NCI-H2227 treated with DMSO at 0.1 percent for 48 hours (cell line): ENCODE measurements at places on chromosomes 12 and 14.
A peak's percentile ranks its signal among the peaks of the same experiment; 100 is the strongest.

DNA sequence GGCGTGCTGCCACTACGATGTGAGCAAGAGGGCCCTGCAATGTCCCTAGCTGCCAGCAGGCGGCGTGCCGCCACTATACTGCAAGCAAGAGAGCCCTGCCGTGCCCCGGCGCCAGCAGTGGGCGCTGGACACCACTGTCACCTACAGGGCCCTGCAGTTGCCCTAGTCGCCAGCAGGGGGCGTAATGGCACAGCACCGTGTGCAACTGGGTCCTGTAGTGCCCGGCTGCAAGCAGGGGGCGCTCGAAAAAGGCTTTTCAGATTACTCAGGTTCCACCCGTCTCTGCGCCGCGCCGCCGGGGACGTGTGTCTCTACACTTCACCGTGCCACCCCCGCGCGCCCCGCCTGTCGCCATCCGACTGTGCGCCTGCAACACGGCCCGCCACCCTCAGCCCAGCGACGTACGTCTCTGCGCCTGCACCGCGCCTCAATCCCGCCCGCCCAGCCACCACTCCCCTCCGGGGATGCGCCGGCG is 1356.9 kb downstream of the TMEM121 start:
- no peak for DNase-seq

DNA sequence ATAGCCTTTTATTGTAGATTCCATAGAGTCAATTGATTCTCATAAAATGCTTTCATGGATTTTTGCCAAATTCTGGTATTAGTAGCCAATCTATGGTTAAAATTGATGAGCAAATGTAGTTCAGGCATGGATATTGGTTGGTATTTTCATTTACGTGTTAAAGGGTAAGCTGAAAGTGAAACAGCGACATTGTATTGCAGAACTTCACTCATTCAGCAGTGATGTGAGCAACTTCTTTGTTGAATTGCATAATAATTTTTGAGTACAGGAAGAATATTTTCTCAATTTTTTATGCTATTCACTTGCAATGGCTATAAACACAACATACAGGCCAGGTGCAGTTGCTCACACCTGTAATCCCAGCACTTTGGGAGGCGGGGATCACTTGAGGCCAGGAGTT is 24.2 kb upstream of the FAM222A start:
- DNase-seq: no peak

GRCh38 chr14:43410631-43411030 is 1096.5 kb downstream of the FSCB start:
- DNase-seq: no peak

DNA sequence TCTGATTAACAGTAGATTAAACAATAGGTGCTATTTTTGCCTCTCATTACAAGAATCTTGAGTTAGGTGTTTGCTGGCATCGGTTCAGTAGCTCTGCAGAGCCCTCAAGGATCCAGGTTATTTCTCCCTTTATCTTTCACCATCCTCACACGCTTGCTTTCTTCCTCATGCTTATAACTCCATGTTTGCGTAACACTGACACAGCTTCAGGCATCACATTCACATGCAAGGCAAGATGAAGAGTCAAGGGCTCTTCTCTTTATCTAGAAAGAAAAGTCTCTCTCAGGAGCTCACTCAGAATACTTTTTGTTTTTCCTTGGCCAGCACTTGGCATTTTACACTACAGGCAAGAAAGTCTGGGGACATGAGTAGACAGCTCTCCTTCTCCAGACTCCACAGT is 24.2 kb upstream of the PTHLH start:
- no peak for DNase-seq

- peak; percentile 8 for DNase-seq
Measured at GRCh38 chr12:132366341-132366861, 37.0 kb upstream of the GALNT9 start.

DNA sequence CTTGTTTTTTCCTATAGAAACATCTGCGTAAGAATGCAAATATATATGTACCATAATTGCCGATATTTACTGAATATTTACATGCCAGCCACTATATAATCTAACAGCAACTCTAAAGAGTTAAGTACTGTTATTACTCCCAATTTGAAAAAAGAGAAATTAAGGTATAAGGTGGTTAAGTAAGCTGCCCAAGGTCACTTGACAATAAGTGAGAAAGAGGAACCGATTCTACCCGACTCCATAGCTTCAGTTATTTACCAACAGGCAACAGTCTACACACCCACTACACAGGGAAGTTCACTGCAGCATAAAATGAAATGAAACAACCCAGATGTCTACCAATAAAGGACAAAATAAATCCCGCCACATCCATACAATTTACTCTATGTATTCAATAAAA is 1.1 kb downstream of the MIS18BP1 start:
- DNase-seq: peak; percentile 27

DNA sequence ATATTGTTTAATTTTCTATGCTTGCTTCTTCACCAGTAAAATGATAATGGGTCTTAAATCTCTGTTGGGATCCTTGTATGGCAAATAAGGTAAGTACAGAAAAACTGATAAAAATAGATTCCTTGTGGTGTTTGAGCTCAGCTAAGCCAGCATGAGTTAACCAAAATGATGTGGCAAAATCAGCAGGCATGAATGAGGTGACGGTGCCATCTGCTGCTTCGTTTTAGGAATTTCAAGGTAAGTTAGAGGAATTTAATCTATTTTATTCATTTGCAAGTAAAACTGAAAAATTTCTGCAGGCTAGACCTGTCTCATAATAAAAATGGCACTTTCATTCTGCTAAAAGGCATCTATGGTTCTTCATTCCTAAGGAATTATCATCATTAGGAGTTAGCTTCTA is 10.0 kb upstream of the CLEC7A start:
- DNase-seq: no peak

- DNase-seq: peak; percentile 96
Measured at GRCh38 chr14:33452995-33453394, 497.9 kb downstream of the EGLN3 start.
